T-cell (primary cell): ENCODE measurements at places on chromosomes 3 and 15.
A peak's percentile ranks its signal among the peaks of the same experiment; 100 is the strongest.

GRCh38 chr3:5016211-5017161, 37.2 kb downstream of the BHLHE40 start:
- DNase-seq, result no peak

DNA sequence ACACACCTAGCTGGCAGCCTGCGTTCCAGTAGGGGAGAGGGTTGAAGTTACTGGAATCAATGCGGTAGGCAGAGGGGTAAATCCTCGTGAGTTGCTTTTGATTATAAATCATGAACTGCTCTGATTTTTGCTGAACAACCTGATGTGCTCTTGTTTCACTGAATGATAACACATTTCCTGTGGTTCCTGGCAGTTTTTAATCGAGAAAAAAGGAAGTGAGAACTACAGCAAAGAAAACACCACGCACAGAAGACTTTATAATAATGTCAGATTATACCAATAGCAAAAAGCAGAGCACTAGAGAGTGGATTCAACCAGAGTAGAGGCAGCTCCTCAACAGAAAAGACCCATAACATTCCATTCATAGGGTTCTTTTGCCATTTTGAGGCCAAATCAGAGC, 200.8 kb upstream of the STRIT1 start:
- no peak for DNase-seq

DNA sequence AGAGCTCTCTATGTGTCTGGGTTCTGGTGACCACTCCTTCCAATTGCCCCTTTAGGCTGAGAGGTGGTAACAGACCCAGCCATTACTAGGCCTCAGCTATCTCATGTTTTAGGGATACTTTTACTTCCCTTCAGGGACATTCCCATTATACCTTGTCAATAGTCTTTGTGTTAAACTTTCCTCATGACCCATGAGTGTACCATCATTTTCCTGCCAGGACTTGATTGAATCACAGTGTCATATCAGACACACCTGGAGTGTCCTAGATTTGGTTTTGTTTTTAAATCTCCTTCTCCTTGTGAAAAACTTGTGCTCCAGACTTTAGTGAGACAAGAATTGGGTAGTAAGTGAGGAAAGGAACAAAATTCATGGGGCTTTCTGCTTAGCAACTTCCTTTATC, 136.6 kb downstream of the KCNAB1 start:
- no peak for DNase-seq

GRCh38 chr3:113185194-113185835, 26.0 kb upstream of the BOC start:
- DNase-seq, result no peak

DNA sequence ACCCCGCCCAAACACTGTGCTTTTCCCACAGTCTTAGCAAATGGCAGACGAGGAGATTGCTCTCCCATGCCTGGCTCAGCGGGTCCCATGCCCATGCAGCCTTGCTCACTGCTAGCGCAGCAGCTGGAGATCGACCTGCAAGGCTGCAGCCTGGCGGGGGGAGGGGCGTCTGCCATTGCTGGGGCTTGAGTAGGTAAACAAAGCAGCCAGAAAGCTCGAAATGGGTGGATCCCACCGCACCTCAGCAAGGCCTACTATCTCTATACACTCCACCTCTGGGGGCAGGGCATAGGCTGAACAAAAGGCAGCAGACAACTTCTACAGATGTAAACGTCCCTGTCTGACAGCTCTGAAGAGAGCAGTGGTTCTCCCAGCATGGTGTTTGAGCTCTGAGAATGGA, 27.2 kb upstream of the WDR5B start:
- no peak for DNase-seq

- DNase-seq, result no peak
These were observed 17.3 kb downstream of the ZDHHC19 start for GRCh38 chr3:196193736-196194541.

GRCh38 chr15:82158811-82159210, 103.7 kb downstream of the EFL1 start:
- DNase-seq, result no peak

DNA sequence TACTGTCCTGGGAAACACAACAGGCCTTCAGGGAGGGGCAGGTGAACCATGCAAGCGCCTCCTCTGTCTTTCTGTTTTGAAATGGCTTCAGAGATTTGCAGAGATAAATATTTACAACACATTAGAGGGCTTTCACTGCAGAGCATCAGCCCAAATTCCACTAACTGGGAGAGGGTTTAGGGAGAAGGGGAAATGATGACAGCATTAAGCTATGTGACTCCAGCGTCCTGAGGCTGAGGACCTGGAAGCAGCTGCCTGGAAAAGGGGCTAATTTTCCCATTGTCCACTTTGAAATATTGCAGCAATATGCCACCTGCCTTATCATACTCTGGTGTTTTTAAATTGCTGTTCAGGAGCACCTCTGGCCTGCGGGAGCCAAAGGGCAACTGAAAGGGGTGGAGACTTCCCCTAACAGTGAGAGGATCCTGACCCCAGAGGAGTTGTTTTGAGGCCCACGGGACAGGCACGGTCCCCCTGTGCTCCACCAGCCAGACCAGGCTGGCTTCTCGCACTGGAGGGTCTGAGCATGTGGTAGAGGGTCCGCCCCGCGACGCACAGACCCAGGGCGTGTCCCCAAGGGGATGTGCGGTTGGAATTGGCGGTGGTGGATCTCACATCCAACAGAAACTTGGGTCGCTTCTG, 110.6 kb downstream of the XXYLT1 start:
- DNase-seq, result no peak

GRCh38 chr3:99651531-99651930, 13.1 kb downstream of the COL8A1 start:
- no peak for DNase-seq

- DNase-seq, result no peak
These were observed 287.5 kb downstream of the PTPRG start for GRCh38 chr3:61848885-61849284.

DNA sequence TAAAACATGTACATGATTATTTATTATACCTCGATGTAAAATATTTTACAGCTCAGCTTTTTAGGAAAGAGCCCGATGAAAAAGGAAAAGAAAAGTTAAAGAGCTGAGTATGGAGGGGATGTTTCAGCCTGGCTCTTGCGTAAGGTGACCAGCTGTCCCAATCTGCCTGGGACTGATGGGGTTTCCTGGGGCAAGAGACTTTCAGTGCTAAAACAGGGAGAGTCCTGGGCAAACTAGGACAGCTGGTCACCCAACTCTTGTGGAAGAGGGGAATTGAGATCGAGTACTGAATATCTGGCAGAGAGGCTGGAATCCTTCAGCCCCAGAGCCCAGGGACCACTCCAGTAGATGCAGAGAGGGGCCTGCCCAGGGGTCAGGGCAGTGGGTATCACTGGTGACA, 21.0 kb downstream of the DUOX2 start:
- DNase-seq, result no peak

GRCh38 chr3:31974471-31974870, 6.6 kb downstream of the OSBPL10 start:
- no peak for DNase-seq

DNA sequence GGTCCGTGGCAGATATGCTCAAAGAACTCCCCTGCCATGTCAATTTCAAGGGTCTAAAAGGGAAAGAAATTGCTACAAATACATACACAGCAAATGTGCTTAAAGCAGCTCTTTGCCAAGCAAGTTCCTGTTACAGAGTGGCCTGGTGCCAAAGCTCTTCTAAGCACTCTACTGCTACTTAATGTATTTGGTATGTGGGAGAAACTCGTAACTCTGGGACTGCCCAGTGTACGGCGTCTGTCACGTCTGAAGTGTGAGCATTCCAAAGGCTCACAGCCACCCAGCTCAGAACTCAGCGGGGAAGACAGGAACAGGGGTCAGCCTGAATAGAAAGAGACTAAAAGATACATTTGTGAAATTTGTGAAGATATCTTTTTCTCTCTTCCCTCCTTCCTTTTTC, 54.6 kb downstream of the RBMS3 start:
- DNase-seq, result no peak

GRCh38 chr15:89379818-89380217, 45.2 kb upstream of the POLG start:
- DNase-seq, result no peak

DNA sequence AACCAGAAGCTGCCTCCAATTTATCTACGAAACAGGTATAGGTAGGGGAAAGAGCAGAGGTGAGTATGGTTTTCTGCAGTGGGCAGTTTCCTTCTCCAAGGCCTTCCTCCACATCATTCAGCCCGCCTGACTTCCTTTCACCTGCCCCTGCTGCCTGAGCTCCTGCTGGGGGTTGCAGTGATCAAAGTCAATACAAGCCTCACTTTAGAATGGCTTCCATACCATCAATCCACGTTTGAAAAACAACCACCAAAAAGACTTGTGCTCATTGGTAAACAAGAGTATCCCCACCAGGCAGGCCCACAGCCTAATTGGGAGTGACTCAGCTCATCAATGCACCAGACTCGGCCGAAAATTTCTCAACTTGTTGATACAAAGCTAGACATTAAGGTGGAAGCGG, 159.9 kb downstream of the MAGI1 start:
- no peak for DNase-seq

DNA sequence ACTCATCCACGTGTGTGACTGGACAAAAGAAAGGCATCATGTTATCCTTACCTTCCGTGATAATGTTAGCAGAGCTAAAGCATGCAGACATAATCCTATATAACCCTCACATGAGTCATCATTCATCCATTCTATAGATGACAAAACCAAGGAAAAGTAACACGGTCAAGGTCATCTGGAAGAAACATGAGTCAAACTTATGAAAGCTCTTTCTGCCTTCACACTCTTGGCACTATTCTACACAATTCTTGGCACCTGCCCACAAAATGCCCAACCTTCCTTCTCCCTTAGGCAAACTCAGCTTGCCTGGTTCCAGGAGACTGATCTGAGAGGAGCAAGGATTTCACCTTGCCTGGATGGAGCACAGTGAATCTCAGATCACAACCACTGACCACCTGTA, 66.9 kb downstream of the PRICKLE2 start:
- no peak for DNase-seq

DNA sequence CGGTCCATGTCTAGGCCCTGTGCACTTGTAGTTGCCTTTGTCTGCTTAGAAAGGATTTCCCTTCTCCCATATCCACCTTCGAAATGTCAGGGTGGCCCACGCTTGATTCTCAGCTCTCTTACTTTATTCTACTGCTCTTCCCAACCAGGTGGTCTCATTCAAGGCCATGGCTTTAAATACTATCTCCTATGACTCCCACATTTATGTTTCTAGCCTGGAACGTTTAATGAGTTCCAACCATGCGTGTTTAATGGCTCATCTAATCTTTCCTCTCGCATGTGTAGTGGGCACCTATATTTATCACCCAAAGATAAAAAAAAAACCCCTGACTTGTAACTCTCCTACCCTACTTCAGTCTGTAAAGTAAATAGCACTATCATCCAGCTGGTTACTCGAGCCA, 727.2 kb upstream of the CFAP20DC start:
- DNase-seq, result no peak

- no peak for DNase-seq
These were observed 58.6 kb downstream of the IGF1R start for GRCh38 chr15:98706986-98707385.

DNA sequence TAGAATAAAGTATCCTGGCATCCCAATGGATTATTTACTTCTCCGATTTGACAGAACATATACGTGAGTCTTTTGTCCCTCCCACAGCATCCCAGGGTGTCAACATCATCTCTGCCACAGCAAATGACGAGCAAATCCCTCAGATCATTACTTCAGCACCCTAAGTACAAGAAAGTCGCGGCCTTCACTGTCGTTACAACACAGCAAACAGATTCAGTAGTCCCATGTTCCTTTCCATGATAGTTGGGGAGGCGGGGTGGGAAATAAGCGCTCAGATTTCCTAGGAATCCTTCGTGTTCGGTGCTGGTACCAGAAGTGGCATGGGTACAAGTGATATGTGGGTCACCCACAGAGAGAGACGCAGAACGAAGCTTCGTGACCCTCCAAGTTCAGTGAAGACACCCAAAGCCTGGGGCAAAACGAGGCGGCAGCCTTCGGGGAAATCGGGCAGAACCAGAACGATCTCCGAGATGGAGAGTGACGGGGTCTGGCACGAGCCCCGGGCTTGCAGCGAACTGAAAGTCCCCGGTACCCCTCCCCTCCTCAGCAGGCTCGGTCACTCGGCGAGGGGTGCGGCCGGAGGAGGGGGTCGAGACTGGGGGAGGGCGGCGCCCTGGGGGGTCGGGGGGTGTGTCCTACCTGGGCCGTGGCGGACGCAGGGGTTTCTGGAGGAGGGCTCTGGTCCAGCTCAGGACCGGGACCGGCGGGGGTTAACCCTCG, 619 bp downstream of the TTBK2 start:
- peak; percentile 27 for DNase-seq

- peak; percentile 14 for DNase-seq
These were observed 28.1 kb downstream of the ZNF589 start for GRCh38 chr3:48268936-48269561.

DNA sequence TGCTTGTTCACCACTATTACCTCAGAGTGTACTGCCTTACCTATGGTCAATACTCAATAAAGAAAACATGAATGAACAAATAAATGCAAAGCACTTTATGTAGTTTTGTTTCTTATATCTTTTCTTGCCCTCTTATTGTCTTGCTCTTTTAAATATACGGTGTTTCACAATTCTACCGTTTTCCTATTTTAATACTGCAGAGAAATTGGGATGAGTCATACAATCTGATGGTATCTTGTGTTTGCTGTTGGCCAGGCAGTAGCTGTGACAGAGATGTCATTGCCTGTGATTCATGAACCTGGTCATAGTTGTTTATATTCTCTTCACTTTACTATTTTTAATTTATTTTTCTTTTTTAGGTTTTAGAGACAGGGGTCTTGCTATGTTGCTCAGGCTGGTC, 48.3 kb downstream of the SERP1 start:
- no peak for DNase-seq

GRCh38 chr3:143784446-143784845, 63.8 kb downstream of the SLC9A9 start:
- DNase-seq, result no peak

DNA sequence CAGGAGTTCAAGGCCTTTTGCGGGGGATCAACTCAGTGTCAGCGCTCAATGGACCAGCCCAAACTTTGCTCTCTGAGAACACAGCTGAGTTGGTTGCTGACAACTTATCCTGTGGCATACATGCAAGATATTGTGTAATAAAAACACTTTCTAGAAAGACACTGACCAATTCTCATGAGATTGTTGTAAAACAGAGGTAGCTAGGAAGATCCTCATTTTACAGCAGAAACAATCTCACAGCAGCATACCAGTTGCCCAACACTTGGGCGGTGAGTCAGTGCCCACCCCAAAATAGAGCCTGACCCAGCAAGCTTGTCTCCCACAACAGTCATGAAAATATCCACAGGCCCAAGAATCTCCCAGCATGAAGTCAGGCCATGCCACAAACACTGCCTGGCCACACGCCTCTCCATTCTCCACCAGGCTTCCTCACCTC, 18.2 kb downstream of the KLHL6 start:
- DNase-seq, result no peak

DNA sequence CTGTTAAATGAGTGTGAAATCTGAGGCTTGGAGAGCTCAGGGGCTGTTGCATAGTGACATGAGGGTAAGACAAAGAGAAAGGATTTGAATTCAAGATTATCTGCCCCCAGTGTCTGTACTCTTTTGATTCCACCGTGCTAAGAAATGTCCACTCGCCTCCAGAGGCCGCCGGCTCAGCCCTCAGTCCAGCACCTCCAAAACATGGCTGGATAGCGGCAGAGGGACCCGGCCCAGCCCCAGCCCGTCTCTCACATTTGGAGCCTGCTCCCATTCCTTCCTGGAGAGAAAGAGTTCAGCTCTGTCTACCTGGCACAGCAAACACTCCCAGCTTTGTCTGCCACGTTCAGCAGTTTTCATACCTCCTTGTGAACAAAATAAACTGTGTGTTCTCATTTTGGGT, 84.8 kb upstream of the IQSEC1 start:
- no peak for DNase-seq

- DNase-seq, result no peak
These were observed 249.9 kb downstream of the OPA1 start for GRCh38 chr3:193842832-193843473.
